Activated CD8-positive, alpha-beta T cell treated with anti-CD3 and anti-CD28 coated beads for 36 hours (primary cell): ENCODE measurements at places on chromosomes 12 and 14. TPM values are rescaled to one million over a fixed set of nuclear protein-coding genes. Genes with fewer than 3 reads are reported as not detected.

Gene OR4K2
- not detected for total RNA-seq

- no peak for DNase-seq
These were observed 65.3 kb downstream of the FOS start for GRCh38 chr14:75343911-75344310.

- no peak for DNase-seq
These were observed 138.0 kb downstream of the ANO2 start for GRCh38 chr12:5807090-5807414.

- no peak for DNase-seq
These were observed 20.3 kb upstream of the SYCP3 start for GRCh38 chr12:101759396-101760047.
